Left renal cortex interstitium (tissue), 4 donors: ENCODE measurements at places on chromosomes 3 and 15. TPM values are rescaled to one million over a fixed set of nuclear protein-coding genes. Genes with fewer than 3 reads are reported as not detected.

The PDZRN3 gene
- polyA plus RNA-seq, result 48.7 TPM

The KBTBD13 gene
- polyA plus RNA-seq, result 0.05 TPM

The INTS14 gene
- 45.4 TPM for polyA plus RNA-seq

The TTLL13 gene
- polyA plus RNA-seq, result 0.18 TPM

The GOLGA8H gene
- polyA plus RNA-seq, result 0.82 TPM

The GALK2 gene
- polyA plus RNA-seq, result 32.2 TPM

The TNK2 gene
- 40.3 TPM for polyA plus RNA-seq

The CHL1 gene
- 10.8 TPM for polyA plus RNA-seq

The TRIM42 gene
- not detected for polyA plus RNA-seq

The CPA3 gene
- 0.19 TPM for polyA plus RNA-seq

The SEMA5B gene
- 22.3 TPM for polyA plus RNA-seq

The NAALADL2 gene
- 17.5 TPM for polyA plus RNA-seq

The KLHL40 gene
- not detected for polyA plus RNA-seq

The CHAC1 gene
- 3.1 TPM for polyA plus RNA-seq

The MORF4L1 gene
- 754 TPM for polyA plus RNA-seq

The EEFSEC gene
- polyA plus RNA-seq, result 29.8 TPM

The FES gene
- polyA plus RNA-seq, result 12.7 TPM

The LARP6 gene
- polyA plus RNA-seq, result 23.4 TPM

The ST3GAL6 gene
- 65.3 TPM for polyA plus RNA-seq

The EAF2 gene
- polyA plus RNA-seq, result 7.9 TPM

The HIGD2B gene
- polyA plus RNA-seq, result not detected

The GCHFR gene
- polyA plus RNA-seq, result 44.3 TPM

The ZNF80 gene
- 0.06 TPM for polyA plus RNA-seq

The BHLHE40 gene
- polyA plus RNA-seq, result 25.1 TPM

The DAPK2 gene
- 8.4 TPM for polyA plus RNA-seq

The FBXO40 gene
- 0.04 TPM for polyA plus RNA-seq

The KCNAB1 gene
- 2.7 TPM for polyA plus RNA-seq

The CFAP44 gene
- 30.7 TPM for polyA plus RNA-seq

The TJP1 gene
- 157 TPM for polyA plus RNA-seq

The FBXL22 gene
- 1.5 TPM for polyA plus RNA-seq

The ZMYND10 gene
- polyA plus RNA-seq, result 5.0 TPM

The ITIH4 gene
- polyA plus RNA-seq, result 11.0 TPM

The SLC2A2 gene
- polyA plus RNA-seq, result 13.7 TPM

The SEMA4B gene
- polyA plus RNA-seq, result 44.5 TPM

The HRH1 gene
- 2.8 TPM for polyA plus RNA-seq

The PODXL2 gene
- polyA plus RNA-seq, result 62.6 TPM

The SLC28A1 gene
- 5.5 TPM for polyA plus RNA-seq

The SNURF gene
- polyA plus RNA-seq, result 5.0 TPM

The PIERCE2 gene
- polyA plus RNA-seq, result 5.9 TPM

The TMEM40 gene
- polyA plus RNA-seq, result 2.0 TPM

The XCR1 gene
- polyA plus RNA-seq, result 0.22 TPM

The IQSEC1 gene
- 27.0 TPM for polyA plus RNA-seq

The CAMKV gene
- 0.08 TPM for polyA plus RNA-seq

The BDH1 gene
- 37.7 TPM for polyA plus RNA-seq
